CD14-positive monocyte (primary cell): ENCODE measurements at places on chromosomes 12 and 14.
A peak's percentile ranks its signal among the peaks of the same experiment; 100 is the strongest.

GRCh38 chr12:54700849-54701248 is 52.7 kb upstream of the DCD start:
- no peak for DNase-seq

- DNase-seq = no peak
These were observed 49.5 kb downstream of the PRMT8 start for GRCh38 chr12:3540387-3540990.

DNA sequence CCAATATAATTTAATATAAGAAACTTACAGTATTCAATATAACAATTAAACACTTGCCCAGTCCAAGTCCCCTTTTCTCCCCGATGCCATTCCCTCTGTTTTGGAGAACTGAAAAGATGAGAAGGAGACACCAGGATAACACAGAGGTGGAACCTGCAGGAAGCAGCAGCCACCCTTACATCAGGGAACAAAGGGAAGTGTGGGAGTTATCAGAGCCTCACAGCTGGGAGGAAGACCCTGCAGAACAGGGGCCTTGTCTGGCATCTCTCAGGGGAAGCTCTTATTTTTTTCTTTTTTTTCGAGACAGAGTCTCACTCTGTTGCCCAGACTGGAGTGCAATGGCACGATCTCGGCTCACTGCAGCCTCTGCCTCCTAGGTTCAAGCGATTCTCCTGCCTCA is 52.6 kb downstream of the CALM1 start:
- no peak for DNase-seq

DNA sequence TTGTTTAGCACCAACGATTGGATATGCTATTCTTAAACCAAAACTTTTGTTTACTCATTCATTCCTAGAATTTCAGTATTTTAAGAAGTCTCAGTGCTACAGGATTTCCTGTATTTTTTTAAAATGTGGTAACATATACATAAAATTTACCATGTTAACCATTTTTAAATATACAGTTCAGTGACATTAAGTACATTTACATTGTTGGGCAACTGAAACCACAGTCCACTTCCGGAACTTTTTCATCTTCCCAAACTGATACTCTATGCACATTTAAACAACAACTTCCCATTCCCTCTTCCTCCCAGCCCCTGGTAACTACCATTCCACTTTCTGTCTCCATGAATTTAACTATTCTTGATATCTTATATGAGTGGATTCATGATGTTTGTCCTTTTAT is 30.3 kb downstream of the PDE3A start:
- DNase-seq = peak; percentile 43

GRCh38 chr14:64119500-64119899 is 174.7 kb downstream of the ESR2 start:
- no peak for DNase-seq

- no peak for DNase-seq
These were observed 1.3 kb downstream of the DDX51 start for GRCh38 chr12:132142679-132143335.

DNA sequence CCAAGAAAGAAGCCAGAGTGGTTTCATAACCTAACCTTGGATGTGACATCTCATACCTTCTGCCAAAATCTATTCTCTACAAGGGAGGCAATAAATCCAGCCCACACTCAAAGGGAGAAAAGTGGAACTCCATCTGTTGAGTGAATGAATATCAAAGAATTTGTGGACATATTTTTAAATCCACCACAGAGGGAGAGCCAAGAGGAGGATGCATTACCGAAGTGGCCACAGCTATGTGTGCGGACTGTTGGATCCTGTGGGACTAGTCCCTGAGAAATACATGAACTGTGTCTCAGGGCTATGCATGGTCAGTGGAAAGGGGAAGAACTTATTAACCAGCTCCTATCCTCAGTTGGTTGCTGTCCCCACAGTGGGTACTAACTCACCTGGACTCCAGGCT is 273.9 kb downstream of the NUAK1 start:
- DNase-seq = no peak

GRCh38 chr14:54251356-54251755 is 145.5 kb upstream of the CDKN3 start:
- no peak for DNase-seq

DNA sequence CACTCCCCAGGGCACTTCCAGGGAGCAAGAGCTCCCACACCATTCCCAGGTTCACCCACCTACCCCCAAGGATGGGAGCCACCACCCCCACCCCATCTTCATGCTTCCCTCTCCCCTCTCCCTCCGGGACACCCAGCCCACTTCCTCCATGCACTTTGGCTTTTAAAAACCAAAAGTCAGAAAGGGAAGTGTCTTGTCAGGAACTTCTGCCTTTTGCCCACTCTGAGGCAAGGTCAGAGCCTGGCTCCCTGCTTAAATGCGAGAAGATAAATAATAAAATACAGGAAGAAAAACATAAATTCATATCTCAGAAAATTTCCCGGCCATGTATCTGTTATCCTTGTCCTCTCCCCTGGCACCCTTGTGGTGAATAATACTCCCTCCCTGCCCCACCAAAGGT is 81.6 kb downstream of the PTGER2 start:
- DNase-seq = peak; percentile 71

DNA sequence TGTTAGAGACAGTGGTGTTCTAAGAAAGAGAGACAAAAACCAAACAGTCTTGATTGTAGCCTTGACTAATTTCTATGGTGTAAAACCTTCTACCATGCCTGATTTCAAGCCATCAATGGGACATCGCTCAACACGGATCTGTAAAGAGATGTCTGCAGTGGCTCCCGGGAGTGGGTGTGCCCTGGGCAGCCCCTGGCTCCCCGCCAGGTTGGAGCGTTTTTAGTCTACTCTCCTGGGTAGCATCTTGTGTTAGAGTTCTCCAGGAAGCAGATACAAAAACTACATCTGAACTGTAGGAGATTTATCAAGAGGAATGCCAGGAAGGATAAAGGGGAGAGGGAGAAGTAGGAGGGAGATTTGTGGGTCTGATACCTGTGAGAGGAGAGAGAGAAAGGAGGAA is 1212.9 kb downstream of the BCL11B start:
- DNase-seq = no peak

- DNase-seq = no peak
These were observed 16.1 kb upstream of the GRIP1 start for GRCh38 chr12:66694666-66695613.
